ENCODE measurements at places on chromosomes 5 and 9.
A peak's percentile ranks its signal among the peaks of the same experiment; 100 is the strongest.

DNA sequence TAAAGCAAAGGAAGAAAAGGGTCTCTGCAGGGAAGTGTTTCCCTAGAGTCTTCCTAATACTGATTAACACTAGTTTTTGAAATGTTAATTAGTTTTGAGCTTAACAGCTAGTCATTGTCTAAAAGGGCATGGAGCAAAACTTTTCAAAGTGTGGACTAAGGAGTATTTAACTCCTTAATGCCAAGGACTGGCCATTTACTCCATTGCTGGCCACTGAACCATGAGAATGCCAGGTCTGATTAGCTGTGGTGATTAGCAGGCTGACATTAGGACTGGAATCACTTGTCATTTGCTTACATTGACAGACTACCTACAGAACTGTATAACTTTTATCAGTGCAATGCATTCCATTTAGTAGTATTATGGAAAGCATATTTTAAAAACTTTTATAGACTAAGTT is 987.0 kb downstream of the NR2F1-AS1 start:
- DNase-seq = no peak

DNA sequence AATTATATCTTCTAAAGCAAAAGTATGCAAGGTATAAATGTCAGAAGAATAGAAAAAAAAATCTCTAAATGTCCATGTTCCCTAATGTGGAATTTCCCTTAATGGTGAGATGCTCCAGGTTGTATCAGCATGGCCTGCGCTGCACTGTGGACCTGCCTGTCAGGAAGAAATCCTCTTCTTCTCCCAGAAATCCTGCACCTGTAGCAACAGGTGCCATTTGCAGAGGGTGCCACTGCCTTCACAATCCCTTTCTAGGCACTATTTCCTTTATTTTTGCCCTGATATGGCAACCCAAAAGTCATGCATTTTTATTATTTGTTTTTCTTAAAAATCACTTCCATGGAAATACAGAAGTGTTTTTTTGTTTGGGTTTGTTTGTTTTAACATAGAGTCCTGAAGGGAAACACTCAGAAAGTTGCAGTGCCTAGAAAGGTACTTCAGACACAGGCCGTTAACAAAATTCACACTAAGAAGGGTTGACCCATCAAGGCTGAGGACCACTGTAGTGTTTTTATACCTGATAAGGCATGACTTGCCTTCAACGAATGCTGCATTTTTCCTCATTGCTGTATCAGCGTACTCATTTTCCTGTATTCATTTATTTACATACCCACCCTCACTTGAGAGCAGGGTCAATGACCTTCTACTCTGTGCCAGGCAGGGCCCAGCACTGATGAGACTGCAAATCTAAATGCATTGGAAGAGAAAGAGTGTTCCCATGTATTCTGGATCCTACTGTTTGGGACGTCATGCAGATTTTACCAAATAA is 177.8 kb downstream of the SNX18 start:
- no peak for DNase-seq

- no peak for DNase-seq
Measured at GRCh38 chr9:94676446-94677131, 37.3 kb upstream of the FBP1 start.

GRCh38 chr5:153437251-153437650 is 53.2 kb upstream of the GRIA1 start:
- peak; percentile 40 for DNase-seq

GRCh38 chr9:132782037-132782436 is 96.0 kb downstream of the AK8 start:
- no peak for DNase-seq

- DNase-seq = no peak
Measured at GRCh38 chr9:91842358-91843049, 107.5 kb downstream of the ROR2 start.

- peak; percentile 26 for DNase-seq
Measured at GRCh38 chr5:60540856-60541805, 158.8 kb downstream of the DEPDC1B start.

DNA sequence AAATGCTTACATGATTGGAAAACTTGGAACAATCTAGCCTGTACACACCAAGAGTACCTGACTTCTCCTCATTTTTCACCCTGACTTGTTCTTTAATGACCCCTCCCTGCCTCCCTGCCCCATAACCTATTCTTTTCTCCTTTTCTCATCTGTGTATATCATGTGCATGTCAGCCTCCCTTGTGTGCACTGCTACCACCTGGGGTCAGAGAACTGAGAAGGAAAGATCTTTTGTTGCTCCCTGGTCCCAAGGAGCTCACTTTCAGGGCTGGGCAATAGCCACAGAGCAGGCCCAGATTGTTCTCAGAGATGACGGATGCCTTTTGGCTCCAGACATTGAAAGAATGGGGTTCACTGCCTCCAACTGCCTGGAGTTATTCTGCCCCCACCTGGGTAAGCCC is 5.1 kb downstream of the MAP1B start:
- no peak for DNase-seq

- DNase-seq = no peak
Measured at GRCh38 chr9:7289773-7290172, 509.8 kb downstream of the DMAC1 start.

DNA sequence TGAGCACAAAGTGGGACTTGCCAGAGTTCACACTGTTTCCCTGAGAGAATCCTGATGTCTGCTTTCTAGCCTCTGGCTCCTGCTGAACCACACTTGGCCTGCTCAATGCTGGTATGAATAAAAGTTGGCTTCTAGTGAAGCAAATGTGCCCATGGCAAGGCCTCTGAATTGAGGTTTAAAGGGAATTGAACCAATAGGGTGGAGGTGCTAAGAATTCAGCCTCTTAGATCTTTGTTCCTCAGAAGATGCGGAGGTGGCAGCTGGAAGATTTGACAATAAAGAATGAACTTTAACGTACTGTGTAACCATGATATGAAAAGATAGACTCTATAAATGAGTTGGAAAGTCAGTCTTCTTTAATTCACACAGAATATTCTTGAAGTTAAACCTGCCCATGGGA is 57.2 kb downstream of the RASGRF2 start:
- DNase-seq = no peak

DNA sequence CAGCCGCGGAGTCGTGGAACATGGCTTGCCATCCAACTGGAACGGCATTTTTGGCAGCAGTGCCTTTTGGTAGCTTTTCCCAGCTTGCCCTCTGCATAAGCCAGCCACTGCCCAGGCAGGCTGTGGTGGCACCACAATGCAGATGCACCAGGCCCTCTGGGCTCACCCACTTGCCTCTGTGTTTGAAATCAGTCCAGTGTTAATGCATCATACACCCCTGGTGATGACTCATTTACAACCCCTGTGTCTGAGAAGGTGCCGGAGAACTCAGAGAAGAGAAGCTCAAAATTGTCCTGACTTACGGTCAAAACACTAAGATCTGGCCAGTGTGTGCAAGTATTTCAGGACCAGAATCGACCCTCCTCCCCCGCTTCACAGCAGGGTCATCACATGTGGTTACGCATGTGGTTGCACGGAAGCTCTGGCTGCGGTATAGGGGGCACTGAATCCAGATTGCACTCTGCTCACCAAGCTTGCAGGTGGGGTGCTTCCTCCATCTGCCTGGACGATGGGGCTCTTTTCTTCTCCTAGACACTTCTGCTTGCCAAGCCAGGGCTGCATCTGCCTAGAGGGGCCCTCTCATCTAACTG is 66.5 kb upstream of the SMIM15 start:
- DNase-seq = no peak
